ENCODE measurements at places on chromosomes 4 and X.

GRCh38 chr4:188707036-188707435 is 567.8 kb downstream of the TRIML1 start:
- DNase-seq = no peak

DNA sequence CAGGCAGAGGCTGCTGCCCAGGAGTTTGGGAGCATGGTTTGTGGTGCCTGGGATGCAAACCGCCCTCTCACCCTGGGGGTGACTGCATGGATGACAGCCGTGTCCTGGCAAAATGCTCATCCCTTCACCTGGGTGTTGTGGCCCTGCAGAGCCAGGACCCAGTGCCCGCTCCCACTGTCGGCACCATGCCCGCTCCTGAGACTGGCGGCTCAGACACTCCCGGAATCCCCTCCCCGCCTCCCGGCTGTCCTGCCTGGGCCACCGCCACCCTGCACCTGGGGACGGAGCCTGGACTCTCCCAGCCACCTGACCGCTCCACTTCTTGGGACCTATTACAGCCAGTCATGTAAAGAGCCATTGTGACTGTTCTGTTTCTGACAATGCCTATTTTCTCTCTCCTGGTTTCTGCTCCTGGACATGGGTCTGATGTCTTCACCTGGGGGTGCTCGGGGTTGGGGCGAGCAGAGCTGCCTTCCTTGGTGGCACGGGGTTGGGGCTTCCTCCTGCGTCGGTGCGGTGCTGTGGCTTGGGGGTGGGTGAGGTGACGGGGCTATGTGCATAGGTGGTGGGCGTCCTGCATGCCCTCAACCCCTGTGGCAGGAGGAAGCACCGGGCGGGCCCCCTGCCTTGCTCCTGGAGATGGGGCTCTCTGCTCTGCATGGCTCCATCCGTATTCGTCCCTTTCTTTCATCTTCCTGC is 30.9 kb downstream of the LRPAP1 start:
- no peak for DNase-seq

GRCh38 chr4:3233391-3234071 is 15.4 kb upstream of the MSANTD1 start:
- no peak for DNase-seq

DNA sequence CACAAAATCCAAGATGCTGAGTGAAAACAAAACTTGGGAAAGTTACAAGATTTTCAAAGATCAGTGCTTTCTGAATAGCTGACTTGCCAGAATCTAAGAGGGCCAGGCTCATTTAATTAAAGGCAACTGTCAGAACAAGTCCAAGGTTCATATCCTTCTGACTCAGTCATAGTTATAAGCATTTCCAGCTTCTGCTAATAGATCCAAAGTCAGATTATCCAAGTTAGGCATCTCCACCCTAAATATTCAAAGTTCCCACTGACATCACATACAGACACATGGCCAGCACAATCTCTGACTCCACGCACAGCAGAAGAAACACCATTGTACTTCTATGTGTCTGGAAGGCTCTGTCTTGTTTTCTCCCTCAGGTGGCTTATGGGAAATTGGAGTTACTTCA is 41.8 kb downstream of the GASK1B start:
- no peak for DNase-seq

GRCh38 chr4:37664696-37665095 is 21.5 kb downstream of the RELL1 start:
- no peak for DNase-seq

Data from naive thymus-derived CD8-positive, alpha-beta T cell (primary cell).